ENCODE measurements at places on chromosomes 2 and 18.

GRCh38 chr18:76265497-76266235 lies 229.4 kb downstream of the ZNF516 start:
- DNase-seq: no peak

GRCh38 chr18:8656232-8656631 lies 47.0 kb downstream of the RAB12 start:
- no peak for DNase-seq

GRCh38 chr18:35348001-35348400 lies 3.8 kb upstream of the ZNF24 start:
- no peak for DNase-seq

- DNase-seq: peak; percentile 61
Observed at GRCh38 chr2:223759569-223760430, 77.6 kb downstream of the AP1S3 start.

DNA sequence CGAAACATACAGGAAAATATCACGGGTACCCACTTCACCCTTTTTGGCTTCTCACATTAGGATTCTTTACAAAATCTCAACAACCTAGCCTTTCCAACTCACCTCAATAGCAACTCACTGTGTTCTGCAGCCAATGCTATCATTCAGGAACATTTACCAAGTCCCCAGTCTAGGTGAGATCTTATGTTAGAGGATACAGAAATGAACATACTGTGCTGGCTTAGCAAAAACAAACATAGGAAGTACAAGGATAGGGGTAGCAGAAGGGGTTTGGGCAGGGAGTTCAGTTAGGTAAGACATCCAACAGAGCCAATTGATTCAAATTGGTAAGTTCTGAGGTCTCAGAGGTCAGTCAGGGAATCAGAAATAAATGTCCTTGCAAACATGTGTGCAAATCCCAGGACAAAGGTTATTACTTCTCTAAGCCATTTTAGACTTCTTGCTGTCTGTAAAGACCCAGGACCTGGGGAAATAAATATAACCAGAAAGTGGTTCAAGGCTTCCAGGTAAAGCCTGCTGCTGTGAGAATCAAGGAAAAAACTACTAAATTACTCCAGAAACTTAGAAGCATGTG lies 556.3 kb upstream of the CHAC2 start:
- no peak for DNase-seq

GRCh38 chr2:15457868-15458267 lies 103.3 kb downstream of the NBAS start:
- DNase-seq: no peak

DNA sequence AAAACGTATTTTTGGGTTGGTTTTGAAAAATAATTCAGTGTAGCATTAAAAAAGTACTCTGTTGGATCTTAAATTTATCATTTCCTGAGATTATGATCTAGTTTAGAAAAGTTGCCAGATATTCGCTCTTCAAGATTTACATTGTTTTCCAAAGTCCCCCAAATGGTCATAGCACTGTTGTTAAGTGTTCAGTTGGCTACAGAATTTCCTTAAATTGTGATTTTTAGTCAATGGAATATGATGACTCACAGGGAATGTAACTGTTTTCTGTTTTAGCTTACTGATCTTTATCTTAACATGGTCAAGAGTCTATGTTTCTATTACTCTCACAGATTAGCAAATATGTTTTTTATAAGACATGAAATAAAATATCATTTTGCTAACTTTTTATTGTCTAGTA lies 23.2 kb downstream of the PLCL1 start:
- DNase-seq: no peak

DNA sequence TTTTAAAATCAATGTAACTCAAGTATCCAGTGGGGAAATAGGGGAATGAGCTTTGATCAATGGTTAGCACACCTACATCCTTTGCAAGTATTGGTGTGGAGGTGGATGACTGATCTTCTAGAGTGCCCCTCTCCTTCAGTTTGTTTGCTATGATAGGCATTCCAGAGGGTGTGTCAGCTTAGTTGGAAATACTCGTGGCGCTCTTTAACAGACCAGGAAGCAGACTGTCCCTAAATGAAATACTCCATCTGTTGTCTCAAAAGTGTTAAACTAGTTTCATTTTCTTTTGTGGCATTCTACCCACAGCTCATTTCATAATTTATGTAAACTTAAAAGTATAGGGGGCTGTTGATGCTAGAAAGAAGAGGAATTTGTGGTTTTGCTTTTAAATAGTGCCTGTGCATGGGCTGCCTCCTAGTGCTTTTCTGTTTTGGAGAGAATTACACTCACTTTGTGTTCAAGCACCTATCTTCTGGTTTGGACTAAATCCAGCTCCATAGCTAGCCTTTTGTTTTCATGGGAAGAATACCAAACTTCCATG lies 66.2 kb downstream of the STAT1 start:
- DNase-seq: peak; percentile 60

GRCh38 chr2:233692648-233693047 lies at the start of gene UGT1A6:
TSS of gene UGT1A6 (plus strand) at chr2:233692890. CDS start at chr2:233693005, 115 bp downstream.
- no peak for DNase-seq

DNA sequence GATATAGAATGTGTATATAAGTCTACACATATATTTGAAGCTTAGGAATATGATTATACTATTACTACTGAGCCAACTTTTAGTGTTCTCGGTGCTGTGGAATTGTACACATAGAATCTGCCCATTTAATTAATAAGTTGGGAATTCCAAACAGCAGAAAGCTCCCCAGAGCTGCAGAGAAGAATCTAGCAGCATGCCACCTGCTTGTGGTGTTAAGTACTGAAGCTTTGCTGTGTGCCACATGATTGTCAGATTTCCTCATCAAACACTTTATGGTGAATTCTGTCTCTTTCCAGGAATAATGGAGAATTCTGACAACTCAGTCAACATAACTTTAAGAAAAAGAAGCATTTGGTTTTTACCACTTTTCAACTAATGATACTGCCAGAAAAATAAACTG lies 117.8 kb downstream of the WDSUB1 start:
- DNase-seq: no peak

DNA sequence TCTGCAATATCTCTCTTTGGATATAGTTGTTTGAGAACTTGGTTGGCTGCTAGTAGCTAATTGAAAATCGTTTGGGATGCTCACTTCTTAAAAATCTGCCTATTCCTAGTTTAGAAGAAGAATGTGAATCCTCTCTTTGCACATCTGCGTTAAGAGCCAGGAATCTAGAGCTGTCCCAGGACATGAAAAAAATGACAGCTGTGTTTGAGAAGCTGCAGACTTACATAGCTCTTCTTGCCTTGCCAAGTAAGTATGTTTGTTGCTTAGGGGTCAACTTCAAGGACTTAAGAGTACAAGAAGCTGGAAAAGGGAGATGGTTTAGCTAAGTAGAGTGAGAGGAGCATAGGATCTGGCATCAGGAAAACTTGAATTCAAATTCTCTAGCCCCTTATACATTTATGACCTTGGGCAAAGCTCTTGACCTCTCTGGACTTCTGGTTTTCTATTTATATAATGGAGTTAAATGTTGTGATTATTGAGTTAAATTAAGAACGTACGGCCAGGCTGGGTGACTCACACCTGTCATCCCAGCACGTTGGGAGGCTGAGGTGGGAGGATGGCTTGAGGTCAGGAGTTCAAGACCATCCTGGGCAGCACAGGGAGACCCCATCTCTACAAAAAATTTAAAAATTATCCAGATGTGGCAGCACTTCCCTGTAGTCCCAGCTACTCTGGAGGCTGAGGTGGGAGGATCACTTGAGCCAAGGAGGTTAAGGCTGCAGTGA lies 55.2 kb upstream of the STON1 start:
- no peak for DNase-seq

Data from Caco-2 (cell line).